T follicular helper cell (primary cell): ENCODE measurements at places on chromosomes 3 and 15.

- DNase-seq, result no peak
Measured at GRCh38 chr3:43262194-43262593, 24.1 kb upstream of the SNRK start.

DNA sequence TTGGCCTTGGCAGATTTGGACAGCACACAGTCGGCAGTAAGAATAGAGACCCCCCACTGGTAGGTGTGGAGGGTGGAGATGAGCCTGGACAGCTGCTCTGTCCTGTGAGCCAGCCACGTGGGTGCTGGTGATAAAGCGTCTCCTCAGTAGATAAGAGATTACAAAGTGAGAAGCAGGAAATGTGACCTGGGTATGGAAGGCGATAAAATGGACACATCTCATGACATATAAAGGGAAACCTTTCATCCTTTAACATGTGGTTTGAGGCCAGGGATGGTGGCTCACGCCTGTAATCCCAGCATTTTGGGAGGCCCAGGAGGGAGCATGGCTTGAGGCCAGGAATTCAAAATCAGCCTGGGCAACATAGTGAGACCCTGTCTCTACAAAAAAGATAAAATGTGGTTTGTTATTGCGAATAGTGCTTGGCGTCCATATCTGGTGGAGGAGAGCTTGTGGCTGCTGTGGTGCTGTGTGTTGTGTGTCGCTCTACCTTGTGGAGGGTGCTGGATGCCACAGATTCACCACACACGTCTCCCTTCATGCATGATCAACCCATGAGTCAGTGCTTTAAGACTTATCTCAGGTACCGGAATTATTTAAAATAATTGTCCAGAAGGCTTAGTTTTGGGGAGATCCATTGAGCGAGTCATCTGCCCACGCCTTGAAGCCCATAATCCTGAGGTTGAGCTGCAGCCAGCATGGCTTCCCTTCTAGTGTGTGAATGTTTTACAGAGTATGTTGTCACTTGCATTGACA, 157.0 kb downstream of the GABRG3 start:
- no peak for DNase-seq

GRCh38 chr3:175129126-175129525, 270.0 kb downstream of the NAALADL2 start:
- no peak for DNase-seq

DNA sequence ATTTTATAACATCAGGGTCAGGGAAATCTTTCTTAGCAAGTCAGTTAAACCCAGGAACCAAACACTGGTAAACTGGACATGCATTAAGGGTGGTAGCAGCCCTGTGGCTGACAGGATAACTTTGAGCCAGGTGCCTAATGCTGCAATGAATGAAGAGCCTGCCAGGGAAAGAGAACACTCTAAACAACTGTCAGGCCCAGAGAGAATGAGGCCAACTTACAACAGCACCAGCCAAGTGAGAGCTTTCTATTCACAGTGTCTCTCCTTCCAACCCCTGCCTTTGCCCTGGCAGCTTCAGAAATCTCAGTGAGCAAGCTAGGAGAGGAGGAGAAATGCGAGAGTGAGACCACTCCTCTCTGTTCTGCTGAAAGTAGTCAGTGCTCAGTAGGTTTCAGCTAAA, 50.4 kb upstream of the ATP2C1 start:
- no peak for DNase-seq

DNA sequence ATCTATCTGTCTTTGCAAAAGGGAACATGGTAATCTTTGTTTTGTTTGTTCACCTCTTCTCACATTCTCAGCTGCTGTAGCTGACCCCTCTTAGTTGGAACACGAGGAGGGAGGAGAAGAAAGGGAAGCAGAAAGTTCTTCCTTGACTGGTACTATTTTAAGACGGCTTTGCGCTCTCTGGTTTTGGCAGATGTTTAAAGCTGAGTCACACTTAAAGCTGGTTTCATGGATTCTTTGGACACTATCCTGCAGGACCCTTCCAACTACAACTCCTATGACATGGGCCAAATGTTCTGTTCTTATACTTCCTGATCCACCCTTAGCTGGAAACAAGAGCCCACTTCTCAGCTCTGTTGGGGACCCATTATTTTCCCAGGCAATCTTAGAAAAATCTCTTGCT, 40.6 kb upstream of the FXR1 start:
- DNase-seq, result no peak

DNA sequence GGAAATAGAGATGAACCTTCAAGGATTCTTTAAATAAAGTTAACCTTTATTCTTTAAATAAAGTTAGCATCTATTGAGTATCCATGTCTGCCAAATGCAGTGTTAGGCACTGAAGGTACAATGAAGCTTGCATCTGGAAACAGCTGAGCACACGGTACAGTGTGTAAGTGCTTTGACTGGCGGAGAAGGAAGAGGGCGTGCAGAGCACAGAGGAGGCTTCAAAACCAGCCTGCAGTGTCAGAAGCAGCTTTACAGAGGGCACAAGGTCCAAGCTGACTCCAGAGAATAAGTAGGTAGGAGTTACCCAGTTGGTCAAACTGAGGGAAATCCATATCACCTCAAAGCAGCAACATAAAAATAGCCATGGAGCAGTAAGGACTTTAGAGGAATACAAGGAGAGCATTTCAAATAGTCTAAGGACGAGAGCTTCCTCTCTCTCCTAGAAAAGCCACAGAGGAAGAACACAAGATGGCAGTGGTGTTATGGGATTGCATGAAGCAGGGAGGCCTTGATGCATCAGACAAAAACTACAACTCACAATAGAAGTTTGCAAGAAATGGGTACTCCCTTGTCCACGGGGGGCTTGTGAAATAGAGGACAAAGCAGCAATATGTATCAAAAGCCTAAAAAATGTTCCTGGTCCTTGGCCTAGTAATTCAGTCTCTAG, 60.3 kb upstream of the PPP2R3A start:
- no peak for DNase-seq

- no peak for DNase-seq
Measured at GRCh38 chr3:19959505-19959904, 12.6 kb downstream of the RAB5A start.

DNA sequence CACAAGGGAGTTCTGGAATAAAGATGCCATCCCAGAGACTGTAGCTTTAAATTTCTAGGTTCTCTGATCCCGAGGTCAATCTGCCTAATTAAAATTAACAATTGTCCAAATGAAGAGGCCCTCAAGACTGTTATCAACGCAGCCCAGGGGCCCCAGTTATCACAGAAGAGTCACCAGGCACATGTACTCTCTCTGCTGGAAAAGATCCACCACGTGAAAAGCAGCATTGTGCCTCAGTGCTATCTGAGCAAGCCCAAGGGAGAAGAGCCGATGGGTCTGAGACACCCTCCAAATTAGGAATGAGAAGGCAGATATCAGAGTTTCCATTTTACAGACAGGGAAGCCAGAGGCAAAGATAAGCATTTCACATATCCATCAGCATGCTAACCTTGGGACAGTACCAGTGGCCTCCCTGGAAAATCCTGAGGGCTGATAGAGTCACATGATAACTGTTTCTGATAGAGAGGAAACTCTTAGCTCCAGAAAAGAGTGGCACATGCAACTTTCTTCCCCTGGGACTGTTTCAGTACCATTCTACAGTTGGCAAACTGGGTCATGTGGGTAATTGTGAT, 55.5 kb downstream of the ITGB5 start:
- DNase-seq, result no peak

GRCh38 chr15:64989416-64990167, at the start of gene SPG21:
SPG21 (minus strand) TSS chr15:64989914; CDS start chr15:64983569, 6,345 bp downstream.
- peak; percentile 81 for DNase-seq

GRCh38 chr3:127040216-127040615, 57.3 kb downstream of the PLXNA1 start:
- DNase-seq, result no peak

DNA sequence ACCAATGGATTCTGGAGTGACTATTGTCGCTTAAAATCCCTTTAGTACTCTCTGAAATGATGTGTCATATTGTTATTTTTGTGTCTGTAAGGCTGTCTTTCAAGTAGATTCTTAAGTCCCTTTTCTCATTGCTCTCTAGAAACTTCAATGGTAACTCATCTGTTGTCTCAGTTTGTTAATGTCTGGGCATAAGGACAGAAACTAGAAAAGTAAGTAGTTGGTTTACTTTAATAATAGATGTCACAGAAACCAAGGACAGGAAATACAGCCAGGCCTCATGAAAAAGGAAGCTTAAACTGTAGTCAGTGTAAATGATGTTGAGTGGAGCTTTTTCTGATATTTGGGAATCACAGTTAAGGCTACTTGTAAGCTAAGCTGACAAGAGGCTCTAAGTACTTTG, 730.2 kb upstream of the DPPA4 start:
- DNase-seq, result no peak

DNA sequence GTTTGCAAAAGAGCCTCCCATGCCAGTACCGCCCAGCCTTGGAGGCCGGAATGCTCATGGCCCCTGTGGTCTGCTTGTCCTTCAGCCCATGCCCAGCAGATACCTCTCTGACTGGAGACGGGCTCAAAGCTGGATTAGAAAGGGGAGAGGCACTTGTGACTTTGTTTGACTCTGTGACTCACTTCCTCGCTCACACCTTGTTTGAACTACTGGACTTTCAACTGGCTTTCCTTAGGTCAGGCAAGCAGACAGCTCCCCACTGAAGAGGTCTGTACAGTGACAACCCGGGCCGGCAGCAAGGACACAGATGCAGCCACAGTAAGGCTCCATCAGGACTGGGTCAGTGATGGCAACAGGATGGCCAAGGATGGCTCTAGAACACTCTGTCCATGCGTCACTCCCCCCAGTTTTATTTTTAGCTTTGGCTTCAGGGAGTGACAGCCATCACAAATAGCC, 98.6 kb upstream of the ABHD17C start:
- DNase-seq, result no peak

GRCh38 chr3:193640165-193640715, 47.2 kb downstream of the OPA1 start:
- DNase-seq, result no peak

DNA sequence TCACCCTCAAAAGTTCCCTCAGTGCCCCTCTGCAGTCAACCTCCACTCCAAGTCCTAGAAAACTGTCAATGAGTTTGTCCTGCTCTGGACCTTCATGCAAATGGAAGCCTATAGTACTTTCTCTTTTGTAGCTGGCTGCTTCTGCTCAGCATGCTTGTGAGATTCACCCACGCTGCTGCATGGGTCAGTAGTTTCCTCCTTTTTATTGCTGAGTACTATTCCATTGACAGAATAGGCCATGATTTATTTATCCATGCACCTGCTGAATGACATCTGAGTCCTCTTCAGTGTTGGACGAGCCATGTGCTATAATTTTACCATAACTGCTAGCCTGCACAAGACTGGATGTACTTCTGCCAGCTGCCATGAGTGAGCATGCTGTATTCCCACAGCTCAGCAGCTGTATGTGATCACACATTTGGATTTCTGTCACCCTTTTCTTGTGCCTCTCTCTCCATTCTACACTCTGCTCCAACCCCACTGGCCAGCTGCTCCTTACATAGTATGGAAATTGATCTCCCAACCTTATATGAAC, 26.3 kb downstream of the CDCP1 start:
- DNase-seq, result no peak

DNA sequence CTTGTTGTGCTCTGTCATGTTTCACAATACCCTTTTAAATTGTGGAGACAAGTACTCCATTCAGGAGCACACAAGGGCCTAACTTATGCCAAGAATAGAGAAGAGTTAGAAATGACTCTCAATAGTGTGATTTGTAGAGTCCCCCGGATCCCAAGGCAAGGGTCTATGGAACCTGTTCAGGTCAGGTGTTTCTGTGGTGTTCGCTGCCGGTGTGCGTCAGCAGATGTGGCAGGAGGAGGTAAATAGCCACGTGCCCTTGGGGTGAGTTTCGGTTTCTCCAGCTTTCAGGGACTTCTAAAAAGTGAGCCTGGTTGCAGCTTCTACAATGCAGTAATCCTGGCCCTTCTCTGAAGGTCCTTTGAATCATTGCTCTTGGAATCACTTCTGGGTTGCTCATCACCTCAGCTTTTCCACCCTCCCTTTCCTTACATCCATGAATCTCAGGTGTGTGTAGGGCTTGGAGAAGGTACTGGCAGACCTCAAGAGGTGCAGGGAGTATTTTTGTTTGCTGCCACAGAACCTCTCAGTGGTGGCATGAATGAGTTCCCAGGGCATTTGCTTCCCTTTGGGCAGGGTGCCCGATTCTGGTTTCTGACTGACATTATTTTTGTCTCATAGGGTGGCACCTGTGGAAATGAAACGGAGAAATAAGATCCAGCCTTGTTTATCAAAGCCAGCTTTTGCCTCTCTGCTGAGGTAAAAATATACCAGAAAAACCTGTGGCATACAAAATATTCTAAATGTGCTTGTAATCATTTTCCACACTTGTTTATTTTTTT, 7.3 kb downstream of the ST3GAL6 start:
- no peak for DNase-seq

DNA sequence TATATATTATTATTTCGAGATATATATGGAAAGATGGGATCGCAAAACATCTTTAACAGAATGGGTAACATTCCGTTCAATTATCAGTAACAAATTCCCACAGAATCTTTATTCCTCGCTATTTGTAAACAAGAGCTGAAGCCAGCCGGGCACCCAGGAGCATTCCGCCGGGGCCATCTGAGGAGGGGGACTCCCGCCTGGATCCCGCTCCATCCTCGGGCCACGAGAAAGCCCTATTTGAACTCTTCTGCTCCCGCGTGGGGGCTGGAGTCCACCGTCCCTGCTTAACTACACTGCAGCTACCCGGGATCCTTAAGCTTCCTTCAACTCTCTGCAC, 687 bp downstream of the GPR176 start:
- DNase-seq, result no peak

GRCh38 chr3:15055019-15055557, 10.0 kb downstream of the MRPS25 start:
- DNase-seq, result no peak

DNA sequence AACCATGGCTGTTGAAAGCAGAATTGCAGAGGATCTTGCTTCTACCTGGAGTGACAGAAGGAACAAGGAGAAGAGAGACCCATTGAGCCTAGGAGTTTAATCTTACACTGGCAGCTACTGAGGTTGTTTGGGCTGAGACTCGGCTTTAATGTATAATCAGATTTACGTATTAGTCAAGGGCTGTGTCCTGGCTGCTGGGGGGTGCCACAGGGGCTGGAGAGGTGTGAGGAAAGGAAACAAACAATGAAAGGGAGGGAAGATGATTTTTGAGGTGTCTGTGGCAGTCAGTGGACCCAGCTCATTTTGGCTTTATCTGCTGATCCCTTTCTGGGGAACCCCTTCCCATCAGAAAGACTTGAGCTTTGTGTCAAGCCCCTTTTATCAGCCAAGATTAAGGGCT, 95.7 kb downstream of the PRICKLE2 start:
- no peak for DNase-seq

DNA sequence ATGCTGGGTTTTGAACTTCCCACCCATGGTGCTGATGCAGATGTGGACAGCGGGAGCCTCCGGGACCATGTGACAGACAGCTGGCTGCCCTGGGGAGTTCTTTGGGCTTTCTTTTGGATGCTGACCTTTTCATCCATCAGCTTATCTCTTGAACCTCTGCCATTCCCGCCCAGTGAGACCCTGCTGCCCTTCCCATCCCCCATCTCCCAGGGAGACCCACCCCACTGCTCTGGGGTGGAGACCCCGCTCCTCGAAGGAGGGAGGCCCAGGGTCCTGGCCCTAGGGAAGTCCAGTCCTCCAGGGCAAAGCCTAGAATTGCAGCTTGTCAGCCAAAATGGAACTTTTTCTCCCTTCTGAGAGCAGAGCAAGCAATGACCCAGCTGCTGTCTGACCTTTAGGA, 64.0 kb downstream of the ITGA11 start:
- DNase-seq, result no peak

- DNase-seq, result no peak
Measured at GRCh38 chr3:105984837-105985236, 116.0 kb upstream of the CBLB start.

GRCh38 chr3:127425505-127426443, 137.9 kb upstream of the PRR20G start:
- DNase-seq, result no peak

- DNase-seq, result no peak
Measured at GRCh38 chr15:70867911-70868467, 14.0 kb upstream of the LARP6 start.
